ENCODE measurements at places on chromosomes 4 and X. TPM values are rescaled to one million over a fixed set of nuclear protein-coding genes. Genes with fewer than 3 reads are reported as not detected.

Gene UGT2B7
- total RNA-seq = not detected

Gene ZXDA
- total RNA-seq = 6.5 TPM

Gene CPE
- 93.6 TPM for total RNA-seq

Gene ZMAT1
- 17.1 TPM for total RNA-seq

Gene MAGEB10
- not detected for total RNA-seq

Gene IGSF1
- total RNA-seq = not detected

Gene HMGN5
- 5.5 TPM for total RNA-seq

Gene SMIM31
- total RNA-seq = not detected

Gene MAGEA1
- total RNA-seq = not detected

Gene ABCD1
- 12.4 TPM for total RNA-seq

Gene ZFP92
- total RNA-seq = 1.1 TPM

Gene NUP54
- 36.6 TPM for total RNA-seq

Gene WNK3
- total RNA-seq = 1.1 TPM

Gene GPR50
- not detected for total RNA-seq

Gene ANKRD50
- total RNA-seq = 17.4 TPM

Gene ZNF41
- 8.6 TPM for total RNA-seq

Gene ASMT
- not detected for total RNA-seq

Gene MAGEA2
- total RNA-seq = not detected

Gene LPAR4
- 0.44 TPM for total RNA-seq

Gene C4orf51
- not detected for total RNA-seq

Gene HOPX
- total RNA-seq = 0.94 TPM

Gene ADH1C
- total RNA-seq = 21.3 TPM

Gene FREM3
- total RNA-seq = not detected

Gene TBC1D19
- total RNA-seq = 14.8 TPM

Gene SYN1
- total RNA-seq = not detected

Gene MAGEA12
- total RNA-seq = not detected

Gene CENPI
- 1.1 TPM for total RNA-seq

Gene ATG4A
- total RNA-seq = 10.7 TPM

Gene DSPP
- total RNA-seq = not detected

Gene IL13RA2
- total RNA-seq = not detected

Gene PDK3
- total RNA-seq = 19.8 TPM

Gene XAGE1A
- total RNA-seq = not detected

Gene FMR1
- 40.3 TPM for total RNA-seq

Gene POF1B
- 0.22 TPM for total RNA-seq

Gene CCDC149
- 20.3 TPM for total RNA-seq

Gene RIPPLY1
- total RNA-seq = not detected

Gene NUDT10
- total RNA-seq = 0.88 TPM
